ENCODE measurements at places on chromosomes 2 and 18. TPM values are rescaled to one million over a fixed set of nuclear protein-coding genes. Genes with fewer than 3 reads are reported as not detected.

DNA sequence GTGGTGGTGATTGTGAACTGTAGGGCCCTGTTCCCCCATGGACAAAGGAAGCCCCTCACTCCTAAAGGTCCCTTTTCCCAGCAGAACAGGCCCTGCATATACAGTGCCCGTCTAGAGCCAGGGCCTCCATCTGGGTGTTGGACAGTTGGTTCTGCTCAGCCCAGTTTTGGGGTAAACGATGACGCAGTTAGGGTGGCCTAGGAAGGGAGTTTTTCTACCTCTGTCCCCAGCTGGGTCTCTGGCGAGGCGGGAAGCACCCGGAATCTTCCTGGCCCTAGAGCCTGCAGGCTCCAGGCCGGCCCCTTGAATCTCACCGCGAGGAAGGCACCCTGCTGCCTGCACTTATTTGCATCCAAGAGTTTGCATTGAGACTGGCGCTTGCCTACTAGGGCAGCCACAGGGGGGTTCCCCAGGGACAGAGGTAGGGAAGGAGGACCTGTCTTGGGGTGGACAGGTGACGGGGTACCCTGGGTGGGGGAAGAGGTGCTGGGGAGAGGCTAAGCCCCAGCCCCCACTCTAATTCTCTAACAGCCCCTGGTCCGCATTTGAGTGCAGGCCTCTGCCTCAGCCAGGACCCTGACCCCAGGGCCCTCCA lies 529 bp upstream of the MTA3 start:
- peak overlapping the region; percentile 97 for H3K27ac ChIP-seq
- peak overlapping the region; percentile 84 for H3K4me3 ChIP-seq
- no peaks in the 10 kb centered on the region for H3K36me3 ChIP-seq
- no peaks in the 10 kb centered on the region for H3K27me3 ChIP-seq

DNA sequence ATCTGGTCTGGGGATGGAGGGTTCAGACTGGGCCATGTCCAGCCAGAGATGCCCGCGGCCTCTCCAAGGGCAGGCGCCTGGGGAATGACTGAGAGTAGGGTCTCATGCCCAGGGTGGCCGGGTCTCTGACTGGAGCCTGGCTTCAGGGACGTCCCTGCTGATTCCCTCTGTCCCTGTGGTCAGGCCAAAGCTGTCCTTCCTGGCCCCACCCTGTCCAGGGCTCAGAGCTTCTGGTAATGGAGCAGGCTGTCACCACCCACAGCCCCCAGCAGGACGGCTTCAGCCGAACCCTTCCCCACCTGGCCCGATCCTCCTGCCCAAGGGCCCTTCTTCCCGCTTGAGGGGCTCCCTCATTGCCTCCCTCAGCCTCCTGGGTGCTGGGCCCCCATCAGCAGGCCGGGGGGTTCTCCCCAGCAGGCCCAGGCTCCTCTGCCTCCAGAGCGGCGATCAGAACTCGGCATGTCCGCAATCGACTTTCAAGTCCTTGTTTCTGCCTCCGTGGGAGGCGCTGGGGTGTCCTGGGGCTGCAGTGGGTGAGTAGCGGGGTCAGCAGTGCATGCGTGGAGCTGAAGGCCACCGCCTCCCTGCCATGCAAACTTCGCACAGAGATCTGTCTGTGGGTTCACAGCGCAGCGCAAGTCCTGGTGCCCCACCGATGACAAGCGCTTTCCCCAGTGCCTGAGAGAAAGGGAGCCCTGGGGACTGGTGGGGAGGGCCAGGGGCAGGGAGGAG lies 18.3 kb downstream of the RAMP1 start:
- no peak overlapping the region for H3K4me3 ChIP-seq
- peaks cover 21% of the 10 kb centered on the region for H3K4me1 ChIP-seq
- H3K27ac ChIP-seq: peak overlapping the region; percentile 100
- peak; percentile 20 for DNase-seq
- no peaks in the 10 kb centered on the region for H3K36me3 ChIP-seq
- no peaks in the 10 kb centered on the region for H3K27me3 ChIP-seq

- DNase-seq: no peak
- no peak overlapping the region for H3K4me3 ChIP-seq
- H3K27ac ChIP-seq: no peak overlapping the region
- H3K4me1 ChIP-seq: no peaks in the 10 kb centered on the region
- no peaks in the 10 kb centered on the region for H3K27me3 ChIP-seq
- no peaks in the 10 kb centered on the region for H3K36me3 ChIP-seq
Observed at GRCh38 chr2:27209621-27210401, 2.0 kb upstream of the ATRAID start.

GRCh38 chr18:79042276-79042675 lies 26.9 kb upstream of the ATP9B start:
- H3K4me1 ChIP-seq: no peaks in the 10 kb centered on the region
- H3K27ac ChIP-seq: no peak overlapping the region
- no peak overlapping the region for H3K4me3 ChIP-seq
- no peaks in the 10 kb centered on the region for H3K27me3 ChIP-seq
- no peak for DNase-seq
- no peaks in the 10 kb centered on the region for H3K36me3 ChIP-seq

GRCh38 chr2:23622966-23623675 lies 238.1 kb downstream of the KLHL29 start:
- H3K4me3 ChIP-seq: no peak overlapping the region
- DNase-seq: no peak
- H3K27me3 ChIP-seq: no peaks in the 10 kb centered on the region
- no peaks in the 10 kb centered on the region for H3K36me3 ChIP-seq

- no peak for DNase-seq
- no peaks in the 10 kb centered on the region for H3K36me3 ChIP-seq
- H3K4me1 ChIP-seq: no peaks in the 10 kb centered on the region
- no peak overlapping the region for H3K4me3 ChIP-seq
- H3K27ac ChIP-seq: no peak overlapping the region
Observed at GRCh38 chr18:5759194-5759593, 136.1 kb downstream of the TMEM200C start.

GRCh38 chr18:7876354-7877104 lies 309.4 kb downstream of the PTPRM start:
- H3K4me1 ChIP-seq: peaks cover 4% of the 10 kb centered on the region
- DNase-seq: no peak
- no peak overlapping the region for H3K4me3 ChIP-seq
- H3K27ac ChIP-seq: no peak overlapping the region
- no peaks in the 10 kb centered on the region for H3K36me3 ChIP-seq

- no peaks in the 10 kb centered on the region for H3K27me3 ChIP-seq
- DNase-seq: no peak
- no peak overlapping the region for H3K4me3 ChIP-seq
- H3K27ac ChIP-seq: no peak overlapping the region
- H3K4me1 ChIP-seq: no peaks in the 10 kb centered on the region
Observed at GRCh38 chr18:57518533-57518932, 68.0 kb downstream of the FECH start.

DNA sequence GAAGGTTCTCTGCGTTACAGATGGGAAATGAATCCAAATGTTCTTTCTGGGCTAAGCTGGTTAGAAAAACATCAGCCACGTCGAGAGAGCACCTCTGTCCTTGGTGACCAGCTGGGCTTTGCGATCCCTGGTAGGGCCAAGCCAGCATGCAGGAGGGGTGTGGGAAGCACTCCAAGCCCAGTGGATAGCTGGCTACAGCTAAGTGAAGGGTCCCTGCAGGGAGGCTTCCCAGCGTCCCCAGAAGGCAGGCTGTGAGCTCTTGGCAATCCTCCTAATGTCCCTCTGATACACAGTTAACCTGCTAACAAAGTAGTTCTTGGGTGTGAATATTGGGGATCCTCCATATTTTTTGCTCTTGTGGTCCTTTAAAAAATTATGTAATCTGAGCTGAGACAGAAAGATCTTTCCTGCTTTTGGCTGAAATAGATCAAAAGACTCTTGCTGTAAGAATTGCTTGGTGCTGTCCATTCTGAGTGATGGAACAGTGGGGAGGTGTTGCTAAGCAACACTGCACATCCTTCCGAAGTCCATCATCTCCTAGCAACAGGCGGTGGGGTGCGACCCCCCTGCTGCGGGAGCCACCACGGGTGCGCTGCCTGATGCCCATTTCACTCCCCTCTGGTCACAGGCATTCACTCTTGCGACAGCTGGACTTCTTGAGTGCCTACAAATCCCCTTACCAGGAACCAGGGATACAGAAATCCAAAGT lies 88.5 kb upstream of the UXS1 start:
- no peak overlapping the region for H3K4me3 ChIP-seq
- no peaks in the 10 kb centered on the region for H3K27me3 ChIP-seq
- H3K4me1 ChIP-seq: no peaks in the 10 kb centered on the region
- no peak overlapping the region for H3K27ac ChIP-seq
- DNase-seq: no peak

GRCh38 chr2:25955869-25956535 lies 26.3 kb downstream of the KIF3C start:
- H3K4me1 ChIP-seq: no peaks in the 10 kb centered on the region
- H3K27me3 ChIP-seq: no peaks in the 10 kb centered on the region
- DNase-seq: no peak
- H3K4me3 ChIP-seq: no peak overlapping the region
- H3K36me3 ChIP-seq: no peaks in the 10 kb centered on the region
- no peak overlapping the region for H3K27ac ChIP-seq

DNA sequence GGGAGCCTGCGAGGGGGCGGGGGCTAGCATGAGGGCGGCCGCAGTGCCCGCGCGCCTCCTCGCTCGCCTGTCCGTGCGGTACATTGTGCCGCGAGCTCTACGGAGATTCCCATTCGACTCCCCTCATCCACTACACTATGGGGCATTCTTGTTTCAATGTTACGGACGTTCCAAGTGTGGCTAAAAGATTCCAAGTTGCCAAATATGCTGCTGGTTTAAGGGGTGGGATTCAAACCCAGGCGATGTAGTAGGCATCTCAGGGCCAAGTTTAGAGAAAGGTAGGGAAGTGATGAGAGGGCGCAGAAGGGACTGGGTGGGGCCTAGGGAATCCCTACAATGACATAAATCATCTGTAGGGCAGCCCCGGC lies 10.0 kb upstream of the CRYBA2 start:
- H3K36me3 ChIP-seq: no peaks in the 10 kb centered on the region
- no peak overlapping the region for H3K27ac ChIP-seq
- peaks cover 18% of the 10 kb centered on the region for H3K4me1 ChIP-seq
- H3K4me3 ChIP-seq: no peak overlapping the region
- H3K27me3 ChIP-seq: peaks cover 19% of the 10 kb centered on the region
- DNase-seq: no peak

DNA sequence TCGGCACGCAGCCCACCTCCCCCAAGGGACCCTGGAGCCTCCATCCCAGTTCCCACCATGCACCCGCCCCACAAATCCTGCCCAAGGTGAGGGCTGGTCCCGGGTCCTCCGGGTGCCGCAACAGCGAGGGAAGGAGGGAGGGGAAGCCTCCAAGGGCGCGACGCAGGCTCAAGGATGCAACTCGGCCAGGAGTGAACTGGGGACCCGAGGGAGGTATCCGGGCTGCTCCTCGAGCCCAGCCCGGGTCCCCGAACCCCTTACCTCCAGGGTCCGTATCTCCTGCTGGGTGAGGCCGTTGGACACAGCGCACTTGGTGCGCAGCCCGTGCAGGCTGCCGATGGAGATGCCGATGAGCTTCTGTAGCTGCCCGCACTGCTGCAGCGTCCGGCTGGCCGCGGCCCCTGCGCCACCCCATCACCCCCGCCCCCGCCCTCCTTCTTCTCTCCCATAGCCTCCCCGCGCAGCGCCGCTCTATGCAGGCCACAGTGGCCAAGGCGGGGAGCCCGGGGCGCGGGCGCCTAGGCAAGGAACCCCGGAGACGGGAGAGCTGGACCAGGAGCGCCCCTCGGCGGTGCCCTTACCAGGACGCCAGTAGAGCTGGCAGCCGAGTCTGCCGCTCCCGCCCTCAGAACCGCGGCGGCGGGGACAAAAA lies 124.1 kb downstream of the ANKRD30BL start:
- H3K27ac ChIP-seq: no peak overlapping the region
- H3K4me1 ChIP-seq: no peaks in the 10 kb centered on the region
- no peak for DNase-seq
- H3K27me3 ChIP-seq: peaks cover 6% of the 10 kb centered on the region
- H3K4me3 ChIP-seq: peak overlapping the region; percentile 11
- H3K36me3 ChIP-seq: no peaks in the 10 kb centered on the region

DNA sequence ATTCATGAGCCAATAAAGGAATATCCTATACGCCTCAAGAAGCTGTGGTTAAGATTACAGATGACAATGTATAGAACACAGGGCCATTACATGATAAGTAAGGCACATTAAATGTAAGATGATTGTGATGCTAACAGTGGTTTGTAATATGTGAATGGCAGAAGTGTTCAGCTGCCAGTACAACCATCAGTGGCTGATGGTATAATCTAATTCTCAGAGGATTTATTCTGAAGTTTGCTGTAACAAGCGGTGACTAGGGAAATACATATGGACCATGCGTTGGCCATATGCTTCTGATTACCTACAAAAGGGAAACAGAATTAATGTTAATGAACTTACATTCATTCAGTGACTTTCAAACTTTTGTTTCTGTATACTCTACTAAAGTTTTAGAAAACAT lies 750.8 kb upstream of the KLHL29 start:
- no peaks in the 10 kb centered on the region for H3K4me1 ChIP-seq
- no peaks in the 10 kb centered on the region for H3K27me3 ChIP-seq
- no peak overlapping the region for H3K27ac ChIP-seq
- no peak overlapping the region for H3K4me3 ChIP-seq
- no peak for DNase-seq

DNA sequence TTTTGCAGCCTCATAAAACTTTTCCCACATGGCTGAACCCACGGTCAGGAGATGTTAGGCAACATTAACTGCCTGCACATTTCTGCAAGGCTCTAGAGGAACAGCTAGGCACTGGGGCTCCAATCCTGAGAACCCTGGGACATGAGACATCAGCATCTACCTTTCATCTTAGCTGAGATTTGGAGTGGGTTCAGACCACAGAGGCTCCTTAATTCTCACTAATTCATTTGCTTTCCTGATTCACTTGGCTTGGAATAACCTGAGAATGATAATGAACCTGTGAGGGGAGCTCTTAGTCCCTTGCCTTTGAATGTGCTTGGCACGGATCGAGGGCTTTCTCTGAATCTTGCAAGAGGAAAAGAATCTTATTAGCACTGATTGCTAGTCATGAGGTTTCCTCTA lies 266.2 kb downstream of the FIGN start:
- no peaks in the 10 kb centered on the region for H3K4me1 ChIP-seq
- H3K27me3 ChIP-seq: no peaks in the 10 kb centered on the region
- no peak overlapping the region for H3K27ac ChIP-seq
- no peak overlapping the region for H3K4me3 ChIP-seq
- no peaks in the 10 kb centered on the region for H3K36me3 ChIP-seq

DNA sequence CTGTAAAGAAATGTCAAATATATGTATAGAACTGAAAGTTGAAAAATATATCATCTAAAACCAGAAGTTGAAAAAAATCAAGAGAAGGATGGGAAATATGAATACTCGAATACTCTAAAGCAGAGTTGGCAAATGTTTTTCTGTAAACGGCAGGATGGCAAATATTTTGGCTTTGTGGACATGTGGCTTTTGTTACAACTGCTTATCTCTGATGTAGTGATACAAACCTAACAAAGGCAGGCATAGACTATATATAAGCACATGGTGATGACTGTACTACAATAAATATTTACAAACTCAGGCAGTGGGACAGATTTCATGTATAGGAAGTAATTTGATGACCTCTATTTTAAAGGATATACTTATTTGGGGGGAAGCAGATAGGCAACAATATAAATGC lies 224.6 kb upstream of the LRRTM4 start:
- H3K4me1 ChIP-seq: no peaks in the 10 kb centered on the region
- no peak for DNase-seq
- H3K4me3 ChIP-seq: no peak overlapping the region
- no peaks in the 10 kb centered on the region for H3K36me3 ChIP-seq
- H3K27me3 ChIP-seq: no peaks in the 10 kb centered on the region

IHH gene
- total RNA-seq: not detected

COL4A3 gene
- total RNA-seq: 0.26 TPM

CCDC74B gene
- total RNA-seq: 9.2 TPM

ABCG5 gene
- not detected for total RNA-seq

PSMA8 gene
- total RNA-seq: not detected

RPS27A gene
- 1,602 TPM for total RNA-seq

KIF1A gene
- 12.9 TPM for total RNA-seq
